Posterior cingulate gyrus (tissue), 11 donors: ENCODE measurements at places on chromosomes 7 and 10.

- peak; percentile 18 for DNase-seq
These were observed 10.6 kb downstream of the ZFAND2A start for GRCh38 chr7:1149351-1149794.

DNA sequence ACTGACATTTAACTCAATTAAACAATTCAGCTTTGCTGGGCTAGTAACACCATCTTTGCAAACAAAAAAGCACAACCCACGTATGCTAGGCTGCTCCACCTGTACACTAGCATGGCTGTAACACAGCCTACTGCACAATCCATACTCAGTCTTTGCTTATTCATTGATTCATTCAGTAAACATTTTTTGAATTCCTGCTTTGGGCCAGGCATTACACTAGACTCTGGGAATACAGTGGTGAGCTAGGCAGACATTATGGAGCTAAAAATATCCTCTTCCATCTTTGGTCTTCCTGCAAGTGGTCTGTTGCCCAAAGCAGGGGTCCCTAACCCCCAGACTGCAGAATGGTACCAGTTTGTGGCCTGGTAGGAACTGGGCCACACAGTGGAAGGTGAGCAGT lies 9.9 kb downstream of the CNNM1 start:
- no peak for DNase-seq

DNA sequence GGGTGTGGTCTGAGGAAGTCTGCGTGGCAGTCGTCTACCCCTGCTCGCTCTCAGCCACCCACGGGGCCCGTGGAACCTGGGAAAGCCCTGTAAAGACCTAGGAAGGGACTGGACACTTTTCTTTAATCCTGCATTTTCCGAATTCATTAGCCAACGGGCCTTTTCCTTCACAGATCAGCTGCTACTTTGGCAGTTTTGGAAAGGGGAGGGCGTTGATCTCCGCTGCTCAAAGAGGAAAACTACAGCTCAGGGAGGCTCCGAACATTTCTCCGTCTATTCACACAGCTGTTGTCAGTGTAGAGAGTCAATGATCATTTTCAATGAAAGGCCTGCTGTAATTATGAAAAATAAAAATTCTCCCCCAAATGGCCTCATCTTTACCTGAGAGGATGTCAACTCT lies 450.1 kb upstream of the MKI67 start:
- DNase-seq, result peak; percentile 46

GRCh38 chr10:24603333-24603732 lies 120.4 kb downstream of the ARHGAP21 start:
- no peak for DNase-seq

- DNase-seq, result no peak
These were observed 142.6 kb downstream of the SLC25A13 start for GRCh38 chr7:96179341-96179740.

DNA sequence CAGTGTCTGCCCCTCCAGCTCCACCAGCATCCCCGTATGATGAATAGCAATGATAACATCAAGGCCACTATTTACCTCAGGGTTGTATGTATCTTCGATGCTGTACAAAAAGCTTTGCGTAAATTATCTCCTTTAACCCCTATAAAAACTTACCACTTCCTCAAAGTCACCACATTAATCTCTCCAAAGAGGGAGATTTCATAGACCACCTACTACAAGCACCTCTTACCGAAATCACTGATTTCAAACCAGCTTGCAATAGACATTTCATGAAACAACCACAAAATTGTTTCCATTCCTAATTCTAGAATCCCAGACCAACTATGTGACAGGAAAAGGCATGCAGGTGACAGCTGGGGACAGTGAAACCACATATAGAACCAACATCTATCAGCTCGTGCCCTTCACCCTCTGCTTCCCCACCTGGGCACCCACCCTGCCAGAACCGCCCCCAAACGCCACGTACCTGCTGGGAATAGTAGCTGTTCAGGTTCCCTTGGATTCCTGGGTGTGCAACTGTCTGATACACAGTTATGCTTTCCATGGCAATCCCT lies 20.1 kb upstream of the MMP21 start:
- DNase-seq, result no peak

- no peak for DNase-seq
These were observed 5.3 kb upstream of the GIMAP5 start for GRCh38 chr7:150731916-150732315.

DNA sequence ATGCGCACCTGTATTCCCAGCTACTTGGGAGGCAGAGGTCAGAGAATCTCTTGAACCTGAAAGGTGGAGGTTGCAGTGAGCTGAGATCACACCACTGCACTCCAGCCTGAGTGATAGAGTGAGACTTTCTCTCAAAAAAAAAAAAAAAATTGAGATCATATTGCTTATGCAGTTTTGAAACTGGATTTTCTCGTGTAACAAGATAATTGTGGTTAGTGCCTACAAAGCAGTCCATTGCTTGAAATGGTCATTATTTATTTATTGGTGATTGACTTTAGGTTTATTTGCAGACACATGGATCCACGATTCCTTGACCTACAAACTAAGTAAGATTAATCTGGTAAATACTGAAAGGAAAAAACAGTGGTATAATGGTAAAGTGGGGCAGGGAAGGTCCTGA lies 149.8 kb downstream of the TAX1BP1 start:
- no peak for DNase-seq

DNA sequence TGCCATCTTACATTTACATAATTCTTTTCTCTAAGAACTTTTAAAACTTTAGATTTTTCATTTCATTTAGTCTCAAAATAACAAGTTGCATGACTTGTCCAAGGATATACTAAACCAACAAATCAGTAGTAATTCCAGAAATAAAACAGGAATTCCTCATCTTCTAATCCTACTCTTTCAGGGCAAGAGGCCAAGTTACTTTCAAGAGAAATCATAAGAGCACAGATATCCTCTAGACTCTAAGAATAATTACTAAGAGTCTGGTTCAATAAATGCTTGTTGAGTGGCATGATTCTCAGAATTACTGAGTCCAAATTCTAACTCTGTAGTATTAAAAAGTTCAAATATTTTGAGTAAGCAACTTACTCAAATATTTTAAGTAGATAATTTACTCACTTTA lies 12.9 kb downstream of the PDZD8 start:
- DNase-seq, result no peak

GRCh38 chr7:28093623-28094232 lies 86.9 kb downstream of the JAZF1 start:
- DNase-seq, result peak; percentile 74

GRCh38 chr7:135978624-135979023 lies 1.5 kb upstream of the MTPN start:
- DNase-seq, result no peak

GRCh38 chr10:63653747-63654146 lies 132.5 kb downstream of the REEP3 start:
- no peak for DNase-seq

DNA sequence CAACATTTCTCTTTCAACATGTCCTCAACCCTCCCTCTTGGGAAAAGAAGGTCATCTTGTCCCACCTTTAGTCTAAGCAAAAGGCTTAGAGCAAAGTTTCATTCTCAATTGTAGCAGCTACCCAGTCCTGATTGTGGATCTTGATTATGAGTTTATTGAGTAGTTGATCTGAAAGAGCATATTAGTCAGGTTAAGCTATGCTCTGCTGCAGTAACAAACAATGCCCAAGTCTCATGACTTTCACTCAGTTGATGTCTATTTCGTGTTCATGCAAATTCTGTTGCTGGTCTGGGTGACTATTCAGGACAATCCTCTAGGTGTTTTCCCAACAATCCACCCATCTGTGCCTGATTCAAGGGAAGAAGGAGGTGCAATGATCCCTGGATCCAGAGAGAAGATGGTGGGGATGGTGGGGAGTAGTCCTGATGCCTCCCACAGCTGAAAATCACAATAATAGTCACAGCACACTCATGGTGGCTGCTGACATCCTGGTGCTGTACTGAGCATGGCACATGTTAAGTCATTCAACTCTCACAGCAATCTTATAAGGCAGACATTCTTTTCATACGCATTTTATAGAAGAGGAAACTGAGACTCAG lies 54.7 kb downstream of the NPTX2 start:
- no peak for DNase-seq

- DNase-seq, result no peak
These were observed 59.4 kb downstream of the USP6NL start for GRCh38 chr10:11551916-11552602.

GRCh38 chr7:34761627-34762026 lies 103.6 kb downstream of the NPSR1 start:
- no peak for DNase-seq
